ENCODE measurements at places on chromosomes 5 and 9.

DNA sequence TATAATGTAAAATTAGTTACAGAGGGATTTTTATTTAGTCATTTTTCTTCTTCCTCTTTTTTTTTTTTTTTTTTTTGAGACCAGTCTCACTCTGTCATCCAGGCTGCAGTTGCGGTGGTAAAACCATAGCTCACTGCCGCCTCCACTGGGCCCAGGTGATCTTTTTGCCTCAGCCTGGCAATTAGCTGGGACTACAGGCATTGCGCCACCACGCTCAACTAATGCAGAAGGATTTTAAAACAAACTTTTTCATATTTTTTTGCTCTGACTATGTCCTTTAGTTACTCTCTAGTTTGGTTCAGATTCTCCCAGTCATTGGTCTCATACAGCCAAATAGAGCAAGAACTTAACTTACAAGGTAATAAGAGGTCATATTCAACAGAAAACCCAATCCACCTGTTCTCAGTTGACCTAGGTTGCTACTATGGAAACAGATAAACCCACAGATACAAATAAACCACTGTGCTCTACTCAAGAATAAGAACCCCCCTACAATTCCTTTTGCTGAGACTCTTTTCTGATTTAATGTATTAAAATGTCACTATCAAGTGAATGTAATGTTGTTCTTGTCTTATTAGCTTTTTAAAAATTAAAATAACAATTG is 50.1 kb upstream of the TTC39B start:
- peak; percentile 22 for DNase-seq

GRCh38 chr9:84485539-84485938 is 145.0 kb upstream of the SLC28A3 start:
- no peak for DNase-seq

- no peak for DNase-seq
Observed at GRCh38 chr5:173796721-173797495, 91.2 kb upstream of the CPEB4 start.

GRCh38 chr5:50547303-50547702 is 106.2 kb upstream of the EMB start:
- no peak for DNase-seq

DNA sequence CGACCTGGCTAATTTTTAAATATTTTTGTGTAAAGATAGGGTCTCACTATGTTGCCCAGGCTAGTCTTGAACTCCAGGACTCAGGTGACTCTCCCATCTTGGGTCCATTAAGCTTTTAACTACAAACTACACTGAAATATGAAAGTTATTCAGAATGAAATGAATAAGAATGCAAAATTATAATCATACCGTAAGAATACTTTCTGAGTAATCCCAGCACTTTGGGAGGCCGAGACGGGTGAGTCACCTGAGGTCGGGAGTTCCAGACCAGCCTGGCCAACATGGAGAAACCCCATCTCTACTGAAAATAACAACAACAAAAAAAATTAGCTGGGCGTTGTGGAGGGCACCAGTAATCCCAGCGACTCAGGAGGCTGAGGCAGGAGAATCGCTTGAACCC is 1.1 kb upstream of the ORM1 start:
- no peak for DNase-seq

DNA sequence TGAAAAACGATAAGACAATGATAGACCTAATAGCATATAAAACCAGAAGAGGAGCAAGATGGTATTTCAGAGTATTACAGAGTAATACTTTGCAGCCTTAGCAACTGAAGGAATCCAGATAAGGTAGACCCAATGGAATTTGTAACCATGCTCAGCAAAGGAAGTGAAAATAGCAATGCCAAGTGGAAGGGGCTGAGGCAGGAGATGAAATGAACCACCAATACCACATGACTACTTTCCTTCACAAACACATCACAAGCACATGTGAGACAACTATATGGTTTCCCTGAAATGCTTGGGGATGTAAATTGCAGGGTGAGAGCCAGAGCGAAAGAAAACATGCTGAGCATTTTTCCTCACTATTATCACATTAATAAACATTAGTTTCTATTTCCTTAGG is 79.8 kb upstream of the MELK start:
- no peak for DNase-seq

- no peak for DNase-seq
Observed at GRCh38 chr9:116279230-116279629, 125.6 kb downstream of the PAPPA start.

GRCh38 chr5:176637556-176637955 is 7.1 kb downstream of the EIF4E1B start:
- DNase-seq: no peak

GRCh38 chr5:16520841-16521240 is 55.2 kb upstream of the ZNF622 start:
- no peak for DNase-seq

GRCh38 chr9:116156621-116157314 is 3.2 kb downstream of the PAPPA start:
- no peak for DNase-seq

DNA sequence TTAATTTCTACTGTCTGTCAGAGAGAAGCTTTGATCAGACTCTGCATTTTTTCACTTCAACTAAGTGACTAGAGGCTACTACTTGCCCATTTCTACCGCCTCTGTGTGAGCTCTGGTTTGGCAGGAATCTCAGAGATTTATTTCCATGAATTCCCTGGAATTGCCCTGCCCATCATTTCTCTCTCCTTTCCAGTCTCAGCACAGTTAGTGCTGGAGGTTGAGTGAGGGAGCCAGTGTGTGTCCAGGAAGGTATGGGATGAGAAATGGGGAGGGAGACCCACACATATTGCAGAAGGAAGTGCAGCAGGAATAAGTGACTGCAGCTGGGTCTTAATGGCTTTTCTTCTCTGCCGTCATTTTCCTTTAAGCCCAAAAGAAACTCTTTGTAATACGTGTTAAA is 443.1 kb upstream of the ZNF462 start:
- DNase-seq: no peak

DNA sequence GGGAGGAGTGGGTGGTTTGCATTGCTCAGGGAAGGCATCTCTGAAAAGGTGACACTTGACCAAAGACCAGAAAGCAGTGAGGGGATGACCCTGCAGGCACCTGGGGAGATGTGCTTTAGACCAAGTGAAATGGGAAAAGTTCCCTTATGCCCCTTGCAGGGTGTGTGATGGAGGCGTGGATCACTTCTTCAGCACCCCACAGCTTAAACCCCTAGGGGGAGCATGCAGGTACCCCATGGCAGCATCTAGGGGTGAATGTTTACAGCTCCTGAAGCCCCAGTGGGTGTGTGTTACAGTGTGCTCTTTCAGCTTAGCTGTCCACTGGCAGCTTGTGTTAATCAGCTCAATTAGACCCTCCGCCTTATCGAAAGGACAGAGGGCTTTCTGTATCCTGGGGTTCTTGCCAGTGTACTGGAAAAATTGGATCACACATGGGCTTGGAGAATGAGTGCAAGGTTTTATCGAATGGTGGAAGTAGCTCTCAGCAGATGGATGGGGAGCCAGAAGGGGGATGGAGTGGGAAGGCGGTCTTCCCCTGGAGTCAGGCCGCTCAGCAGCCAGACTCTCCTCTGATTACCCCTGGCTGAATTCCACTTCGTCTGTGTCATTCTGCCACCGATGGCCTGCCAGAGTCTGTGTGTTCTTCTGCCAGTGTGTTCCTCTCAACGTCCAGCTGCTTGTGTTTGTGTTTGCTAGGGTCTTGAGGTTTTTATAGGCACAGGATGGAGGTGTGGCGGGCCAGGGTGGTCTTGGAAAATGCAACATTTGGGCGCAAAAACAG is 6.3 kb downstream of the BHMT2 start:
- no peak for DNase-seq

GRCh38 chr5:145497052-145497451 is 338.1 kb downstream of the PRELID2 start:
- no peak for DNase-seq

- no peak for DNase-seq
Observed at GRCh38 chr9:87512311-87512710, 14.6 kb downstream of the DAPK1 start.

DNA sequence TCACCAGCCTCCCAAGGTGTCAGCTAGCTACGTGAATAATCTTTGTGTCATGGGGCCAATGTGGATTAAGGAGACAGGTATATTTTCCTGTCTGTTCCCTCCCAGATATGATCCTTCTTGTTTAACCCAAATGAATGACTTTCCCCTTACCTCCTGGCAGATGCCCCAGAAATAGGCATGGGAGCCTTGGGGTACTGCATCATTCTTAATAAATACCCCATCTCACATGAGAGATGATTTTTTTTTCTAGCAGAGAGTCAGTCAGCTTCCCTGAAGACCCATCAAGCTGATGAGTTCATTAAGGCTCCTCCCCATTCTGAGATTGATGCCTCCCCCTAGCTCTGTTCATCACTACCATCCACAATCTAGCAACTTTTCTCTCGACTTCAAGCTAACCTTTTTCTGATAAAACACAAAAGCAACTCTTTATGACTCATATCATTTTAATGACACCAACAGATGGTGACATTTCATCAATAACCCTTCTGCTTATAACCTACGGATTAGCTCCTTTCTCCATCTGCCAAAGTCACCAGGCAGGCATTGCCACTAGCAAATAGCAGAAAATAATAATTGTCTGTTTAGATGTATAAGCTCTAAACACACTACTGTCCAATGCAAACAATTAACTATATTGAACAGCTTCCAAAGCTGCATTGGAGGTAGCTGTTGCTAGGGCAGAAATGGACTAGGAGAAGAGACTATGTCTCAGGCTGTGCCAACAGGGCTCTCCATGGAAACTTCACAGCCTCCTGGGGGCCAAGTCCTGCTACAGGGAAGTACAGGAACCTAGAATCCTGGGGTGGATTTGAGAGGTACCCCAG is 143.7 kb downstream of the ACER2 start:
- DNase-seq: no peak

DNA sequence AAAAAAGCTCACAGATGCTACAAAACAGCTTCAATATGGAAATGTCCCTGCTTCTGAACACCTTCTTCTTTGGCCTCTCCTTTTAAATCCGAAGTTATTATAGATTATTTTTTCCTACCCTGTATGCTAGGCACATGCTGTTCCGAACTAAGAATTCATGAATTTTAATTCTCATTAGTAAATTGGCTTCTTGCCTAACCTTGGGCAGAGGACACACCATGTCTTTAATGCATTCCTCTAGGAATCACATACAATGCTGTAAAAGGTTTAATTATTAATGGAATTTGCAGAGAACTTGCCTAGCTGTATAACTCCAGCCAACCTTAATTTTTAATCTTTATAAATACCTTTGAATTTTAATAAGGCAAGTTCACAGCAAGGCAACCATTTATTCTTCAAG is 234.4 kb downstream of the NTRK2 start:
- no peak for DNase-seq

GRCh38 chr5:111502956-111503355 is 9.4 kb downstream of the STARD4 start:
- DNase-seq: no peak

GRCh38 chr9:76452839-76453238 is 6.1 kb upstream of the GCNT1 start:
- DNase-seq: no peak

DNA sequence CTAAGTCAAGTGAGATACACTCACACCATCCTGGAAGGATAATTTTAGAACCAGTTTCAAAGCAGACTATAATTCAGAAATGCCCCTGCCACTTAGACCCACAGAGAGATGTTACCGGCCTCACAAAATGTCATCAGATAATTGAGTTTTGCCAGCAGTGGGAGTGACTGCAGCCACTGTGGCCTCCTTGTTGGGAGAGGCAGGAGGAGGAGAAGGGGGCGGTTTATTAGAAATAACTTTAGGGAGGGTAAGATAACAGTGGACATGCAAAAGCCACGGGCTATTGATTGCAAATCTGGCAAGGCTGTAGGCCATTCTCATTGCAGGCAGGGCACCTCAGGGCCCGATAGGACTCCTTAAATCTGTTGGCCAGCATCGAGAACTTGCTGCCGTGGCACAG is 13.4 kb downstream of the GRXCR2 start:
- DNase-seq: no peak

GRCh38 chr9:114798101-114798500 is 7.7 kb downstream of the TNFSF15 start:
- no peak for DNase-seq

GRCh38 chr5:164204338-164204946 is 699.0 kb downstream of the MAT2B start:
- no peak for DNase-seq

DNA sequence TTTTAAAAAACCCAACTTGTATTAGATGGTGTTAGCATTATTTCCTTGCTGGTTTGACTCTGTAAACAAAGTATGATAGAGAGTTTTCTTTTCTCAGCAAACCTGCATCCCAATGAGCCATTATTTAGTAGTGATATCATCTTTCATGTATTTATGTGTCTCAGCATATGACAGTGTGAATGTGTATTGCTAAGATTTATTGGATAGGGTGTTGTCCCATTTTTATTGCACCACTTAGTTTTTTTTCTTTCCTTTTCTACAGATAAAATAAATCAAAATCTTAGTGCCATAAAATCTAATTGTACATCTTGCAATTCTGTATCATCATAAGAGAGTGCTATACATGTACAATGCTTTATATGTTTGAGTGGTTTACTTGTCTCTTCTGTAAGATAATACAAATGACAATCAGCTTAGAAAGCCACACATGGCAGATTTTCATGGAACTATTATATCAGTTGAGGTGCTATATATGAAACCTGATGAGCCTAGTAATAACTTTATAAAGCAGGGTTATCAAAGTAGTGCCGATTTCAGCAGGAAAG is 149.2 kb upstream of the CYLC2 start:
- DNase-seq: no peak

DNA sequence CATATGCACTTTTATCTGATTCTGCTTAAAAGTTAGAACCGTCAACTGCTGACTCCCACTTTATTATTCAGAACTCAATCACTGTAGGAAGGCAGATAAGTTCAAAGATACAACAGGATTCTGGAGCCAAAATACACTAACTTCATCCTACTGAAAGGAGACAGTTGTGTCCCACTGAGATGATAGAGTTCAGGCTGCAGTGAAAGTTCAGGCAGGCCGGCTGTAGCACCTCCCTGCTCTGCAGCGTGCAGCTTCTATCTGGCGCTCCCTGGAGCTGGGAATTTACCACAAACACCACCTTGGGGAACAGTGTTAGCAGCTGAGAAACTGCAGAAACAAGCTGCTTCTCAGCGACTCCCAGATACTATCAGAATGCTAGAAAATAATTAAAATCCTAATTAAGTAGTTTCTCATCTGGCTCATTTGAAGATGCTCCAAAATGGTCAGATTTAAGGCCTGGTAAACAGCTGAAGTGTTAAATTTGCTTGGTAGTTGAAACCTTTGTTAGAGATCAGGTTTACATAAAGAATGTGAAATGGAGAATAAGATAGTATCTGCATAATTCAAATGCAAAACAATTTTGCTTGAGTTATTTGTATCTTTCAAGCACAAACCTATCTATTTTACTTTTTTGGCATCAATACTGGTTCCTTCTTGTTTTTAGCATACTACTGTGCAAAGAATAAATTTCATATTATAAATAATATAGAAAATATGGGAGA is 52.3 kb upstream of the CNTLN start:
- no peak for DNase-seq
